ENCODE measurements at places on chromosomes 3 and 15.

DNA sequence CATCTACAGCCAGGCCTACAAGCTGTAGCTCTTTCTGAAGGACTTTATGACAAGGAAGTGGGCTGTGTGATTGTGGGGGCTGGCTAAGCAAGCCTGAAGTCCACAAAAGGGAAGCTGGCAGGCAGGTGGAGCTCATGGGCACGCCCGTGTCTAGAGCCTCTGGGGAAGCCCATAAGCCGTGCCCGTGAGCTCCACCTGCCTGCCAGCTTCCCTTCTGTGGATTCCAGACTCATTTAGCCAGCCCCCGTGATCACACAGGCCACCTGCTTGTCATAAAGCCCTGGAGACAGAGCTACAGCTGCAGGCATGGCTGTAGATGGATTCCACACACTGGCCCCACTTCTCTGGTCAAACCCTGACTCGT lies 15.2 kb downstream of the EFCC1 start:
- peak; percentile 91 for DNase-seq

DNA sequence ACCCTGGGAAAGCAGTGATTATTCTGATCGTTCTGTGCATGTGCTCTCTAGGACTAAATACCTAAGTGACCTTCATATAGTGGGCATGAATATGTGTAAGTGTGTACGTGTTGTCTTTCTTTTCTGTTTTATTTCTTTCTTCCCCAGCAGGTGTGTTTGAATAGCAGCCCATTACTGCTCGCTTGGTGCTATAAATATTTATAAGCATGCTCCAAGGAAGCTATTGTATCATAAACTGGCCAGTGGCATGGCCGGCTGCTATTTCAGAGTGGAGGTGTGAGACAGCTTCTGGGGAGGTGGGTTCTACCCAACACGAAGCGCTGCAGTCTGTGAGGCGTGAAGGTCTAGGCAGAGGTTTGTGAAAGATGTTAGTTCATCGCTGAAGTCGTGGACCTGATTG lies 641.8 kb downstream of the NTRK3 start:
- no peak for DNase-seq

- DNase-seq: no peak
These were observed 41.0 kb upstream of the SLC41A3 start for GRCh38 chr3:126124896-126125295.

- no peak for DNase-seq
These were observed 131.2 kb downstream of the CTNNB1 start for GRCh38 chr3:41330465-41330864.

- DNase-seq: no peak
These were observed 20.5 kb upstream of the CCDC54 start for GRCh38 chr3:107356706-107357105.

DNA sequence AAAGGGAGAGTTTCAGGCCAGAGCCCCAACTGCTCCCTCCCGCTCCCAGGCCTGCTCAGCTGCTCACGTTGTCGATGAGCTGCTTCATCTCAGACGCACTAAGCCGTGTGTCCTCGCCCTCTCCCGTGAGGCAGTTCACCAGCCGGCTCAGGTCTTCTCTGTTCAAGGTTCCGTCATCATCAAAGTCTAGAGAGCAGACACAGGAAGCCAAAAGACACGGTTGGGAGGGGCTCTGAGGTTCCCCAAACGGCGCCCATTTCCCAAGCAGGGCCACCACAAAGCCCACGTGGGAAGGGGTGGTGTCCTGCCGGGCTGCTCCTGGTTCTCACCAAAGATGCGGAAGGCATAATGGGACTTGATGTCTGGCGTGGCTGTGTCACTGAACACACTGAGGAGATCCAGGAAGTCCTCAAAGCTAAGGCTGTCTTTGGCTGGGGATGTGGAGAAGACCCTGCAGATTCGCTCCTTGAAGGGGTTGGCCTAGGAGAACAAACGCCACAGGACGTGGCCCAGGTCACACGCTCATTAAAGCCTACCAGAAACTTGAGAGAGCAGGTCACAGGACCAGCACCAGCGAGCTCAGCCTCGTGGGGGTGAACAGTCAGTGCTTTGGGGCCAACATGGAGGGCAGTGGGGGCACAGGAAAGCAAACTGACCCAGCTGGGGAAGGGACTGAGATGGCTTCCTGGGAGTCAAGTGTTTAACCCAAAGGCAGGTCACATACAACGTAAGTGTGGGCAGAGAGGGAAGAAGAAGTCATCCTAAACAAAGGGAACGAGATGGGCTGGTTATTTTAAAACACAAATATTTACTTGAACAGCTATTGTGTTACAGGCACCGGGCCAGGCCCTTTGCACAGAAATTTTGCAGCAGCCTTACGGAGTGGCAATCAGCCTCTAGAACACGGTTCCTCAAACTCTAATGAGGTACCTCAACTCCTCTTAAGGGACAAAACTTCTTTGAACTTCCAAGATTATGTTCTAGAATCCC lies 2.4 kb downstream of the CIB1 start:
- DNase-seq: no peak

DNA sequence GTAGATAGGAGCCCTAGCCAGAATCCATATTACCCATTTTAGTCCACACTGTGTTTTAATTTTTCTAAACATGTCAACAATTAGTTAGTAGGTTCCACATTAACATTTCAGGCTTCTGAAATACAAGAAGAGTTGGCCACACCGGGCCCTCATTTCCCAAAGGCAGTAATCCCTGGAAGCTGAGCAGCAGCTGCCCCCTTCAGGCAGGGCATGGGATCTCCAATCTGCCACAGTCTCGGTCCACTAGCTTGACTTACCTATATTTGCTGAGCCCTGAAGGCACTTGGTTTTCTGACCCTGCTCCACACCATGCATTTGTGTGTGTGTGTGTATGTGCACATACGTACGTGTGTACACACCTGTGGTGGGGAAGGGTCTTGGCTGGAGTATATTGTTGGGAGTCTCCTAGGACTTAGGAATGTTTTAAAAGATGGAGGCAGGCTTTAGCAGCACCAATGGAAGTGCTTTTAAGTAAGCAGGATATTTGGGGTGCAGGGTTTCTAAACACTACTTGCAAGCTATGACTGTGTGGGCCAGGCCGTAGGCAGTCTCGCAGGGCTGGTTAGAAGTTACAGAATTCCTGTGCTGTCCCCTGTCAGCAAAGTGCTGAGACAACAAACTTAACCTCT lies 71.2 kb upstream of the SOX14 start:
- peak; percentile 23 for DNase-seq

DNA sequence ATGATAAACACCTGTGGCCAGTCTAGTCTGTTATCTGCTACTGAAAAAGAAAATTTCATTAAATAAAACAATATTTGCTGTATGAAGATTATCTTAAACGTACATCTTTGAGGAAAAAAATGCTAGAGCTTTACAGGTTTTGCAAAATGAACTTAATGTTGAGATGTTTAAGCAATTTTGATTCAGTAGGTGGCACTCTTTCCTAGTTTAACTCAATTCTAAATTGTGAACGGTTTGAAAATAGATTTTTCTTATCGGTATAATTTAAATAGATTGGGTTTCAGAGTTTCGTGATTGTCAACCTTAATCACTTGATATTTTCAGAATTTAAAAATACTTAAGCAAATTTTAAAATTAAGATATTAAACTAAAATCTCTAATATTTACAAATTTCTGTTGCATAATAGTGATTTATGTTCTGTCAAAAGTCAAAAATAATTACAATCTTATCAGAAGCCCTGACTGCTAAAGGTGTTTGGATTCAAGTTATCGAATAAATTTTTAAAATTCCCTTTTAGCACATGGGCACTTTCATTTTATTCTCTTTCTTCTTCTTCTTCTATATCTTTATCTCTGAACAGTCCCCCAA lies 7.0 kb upstream of the RNF111 start:
- peak; percentile 56 for DNase-seq

- DNase-seq: peak; percentile 92
These were observed 60.4 kb downstream of the SMAD3 start for GRCh38 chr15:67125589-67126502.

DNA sequence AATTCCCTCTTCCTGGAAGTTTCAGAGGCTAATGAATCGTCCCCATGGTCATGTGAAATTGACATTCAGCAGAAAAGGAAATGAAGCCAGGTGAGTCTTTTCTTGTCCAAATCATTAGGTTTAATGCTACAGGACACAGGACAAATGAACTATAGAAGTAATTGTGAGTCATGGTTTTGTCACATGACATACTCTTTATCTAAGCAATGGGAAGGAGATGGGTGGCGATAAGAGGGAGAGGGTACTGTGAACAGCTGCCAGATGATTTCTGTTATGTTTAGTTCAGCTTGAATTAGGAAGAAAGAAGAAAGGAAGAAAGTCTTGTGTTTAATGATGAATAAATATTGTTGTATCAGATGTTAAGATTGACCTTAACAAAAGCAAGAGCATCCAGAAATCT lies 515.4 kb upstream of the ZNF717 start:
- DNase-seq: no peak

- no peak for DNase-seq
These were observed 19.5 kb upstream of the P4HTM start for GRCh38 chr3:48970586-48970985.

- DNase-seq: no peak
These were observed 207.5 kb downstream of the PDCD6IP start for GRCh38 chr3:34005886-34006285.

- DNase-seq: no peak
These were observed 103.3 kb downstream of the STT3B start for GRCh38 chr3:31636049-31636448.

DNA sequence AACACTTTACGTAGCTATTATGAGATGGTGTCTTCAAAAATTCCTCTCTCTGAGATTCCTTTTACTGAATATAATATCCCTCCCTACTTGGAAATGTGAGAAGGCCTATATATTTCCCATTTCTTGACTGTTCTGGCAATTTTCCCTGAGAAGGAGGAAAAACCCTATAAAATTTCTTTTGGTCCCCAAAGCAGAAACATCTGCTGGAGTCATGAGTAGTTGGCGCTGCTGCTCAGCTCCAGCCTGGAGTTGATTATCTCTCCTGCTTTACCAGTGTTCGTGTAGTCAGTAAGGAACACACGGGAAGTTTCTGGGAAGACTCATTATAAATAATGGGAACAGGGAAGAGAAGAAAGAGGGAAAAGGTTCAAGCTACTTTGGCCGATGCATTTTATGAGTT lies 680.1 kb downstream of the EPHA3 start:
- no peak for DNase-seq

DNA sequence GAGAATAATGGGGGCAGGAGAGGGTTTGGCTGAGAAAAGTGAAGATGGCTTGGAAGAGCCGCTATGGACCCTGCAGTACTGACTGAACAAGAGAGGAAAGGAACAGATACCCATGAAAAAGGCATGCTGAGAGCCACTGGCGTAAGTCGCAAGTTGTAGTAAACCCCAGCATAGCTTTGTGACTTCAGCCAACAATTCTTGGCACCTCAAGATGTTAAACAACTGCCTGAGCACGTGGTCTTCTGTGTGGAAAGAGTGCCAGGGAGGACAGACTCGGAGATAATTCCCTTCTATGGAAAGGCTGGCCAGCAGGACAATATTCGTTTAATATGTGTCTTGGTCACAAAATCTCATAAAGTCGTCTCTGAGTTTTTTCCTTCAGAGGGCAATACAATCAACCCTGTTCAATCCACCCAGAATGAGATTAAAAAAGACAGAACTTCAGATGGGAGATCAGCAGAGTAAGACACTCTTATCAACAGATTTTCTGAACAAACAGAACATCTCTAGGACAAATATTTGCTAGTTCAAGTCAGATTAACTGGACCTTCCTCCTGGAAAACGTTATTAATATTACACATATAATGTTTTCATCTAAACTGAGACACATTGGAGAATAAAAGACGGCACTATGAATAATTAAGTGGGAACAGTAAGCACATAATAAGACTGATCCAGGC lies 49.2 kb downstream of the NEK10 start:
- DNase-seq: no peak

- no peak for DNase-seq
These were observed 5.0 kb downstream of the TMEM207 start for GRCh38 chr3:190444576-190445145.

DNA sequence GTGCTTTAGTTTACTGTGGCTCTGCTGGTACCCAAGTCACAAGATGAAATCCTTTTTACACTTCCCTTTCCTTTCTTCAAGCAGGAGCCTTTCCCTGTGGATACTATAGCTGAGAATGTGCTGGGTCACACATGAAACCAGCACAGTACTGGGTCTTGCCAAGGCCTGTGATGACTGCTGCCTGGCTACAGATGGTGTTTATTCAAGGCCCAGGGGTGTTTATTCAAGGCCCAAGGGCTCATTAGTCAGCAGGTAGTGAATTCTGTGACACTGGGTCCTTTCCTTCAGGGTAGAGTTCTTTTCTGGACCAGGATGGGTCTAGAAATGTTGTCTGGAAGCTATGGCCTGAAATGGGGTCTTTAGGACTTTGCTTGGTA lies 99.4 kb downstream of the SH3GL3 start:
- no peak for DNase-seq

DNA sequence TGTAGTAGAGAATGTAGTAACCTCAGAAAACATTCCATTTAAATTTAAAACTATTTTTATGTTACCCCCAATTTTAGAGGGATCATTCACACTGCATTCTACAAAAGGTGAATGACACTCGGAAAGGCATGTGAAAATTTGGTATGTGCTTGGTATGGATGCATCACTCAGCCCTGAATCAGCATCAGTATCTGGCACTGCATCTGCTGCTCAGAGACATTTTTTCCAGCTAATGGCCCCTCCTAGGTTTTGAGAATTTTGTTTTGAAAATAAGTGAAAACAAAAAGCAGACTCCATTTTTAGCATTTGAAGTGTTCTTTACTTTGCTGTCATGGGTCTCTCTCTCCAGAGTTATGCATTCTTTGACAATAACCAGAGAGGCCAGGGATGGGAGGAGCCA lies 15.6 kb upstream of the WWTR1 start:
- DNase-seq: no peak

DNA sequence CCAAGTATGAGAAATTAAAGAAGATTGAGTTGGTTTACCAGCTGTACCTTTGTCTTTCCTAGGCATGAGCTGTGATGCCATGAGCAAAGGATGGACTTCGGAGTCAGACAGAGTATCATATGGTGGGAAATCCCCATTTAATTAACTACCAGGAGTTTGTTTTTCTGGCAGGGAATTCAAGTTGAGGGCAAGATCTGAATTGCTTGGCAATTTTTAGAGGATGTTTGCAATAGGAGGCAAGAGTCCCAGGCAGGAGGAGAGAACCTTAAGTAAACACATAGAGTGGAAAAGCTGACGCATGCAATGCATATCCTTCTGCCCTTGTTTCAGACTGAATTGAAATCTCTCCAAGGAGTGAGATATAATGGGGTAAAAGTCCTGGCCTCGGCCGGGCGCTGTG lies 569.7 kb upstream of the MDFIC2 start:
- DNase-seq: no peak

- no peak for DNase-seq
These were observed 65.2 kb downstream of the FNDC3B start for GRCh38 chr3:172104471-172105072.

DNA sequence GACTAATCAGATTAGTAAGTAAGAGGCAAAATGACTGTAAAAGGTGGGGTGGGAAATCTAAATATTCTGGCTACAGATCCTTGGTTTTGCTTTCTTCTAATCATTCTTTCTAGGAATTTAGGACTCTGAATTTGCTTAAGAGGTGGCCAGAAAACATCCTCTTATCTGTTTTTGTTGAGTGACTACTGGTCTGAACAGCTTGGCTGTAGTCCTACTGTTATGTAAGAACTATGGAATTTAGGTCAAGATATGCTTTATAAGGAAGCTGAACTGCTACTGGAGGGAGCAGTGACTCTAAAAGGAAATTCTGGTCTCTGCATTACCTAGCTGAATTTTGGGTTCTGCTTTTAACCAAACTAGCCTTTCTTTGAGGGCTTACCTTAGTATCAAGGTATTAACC lies 33.5 kb upstream of the CSPG5 start:
- DNase-seq: no peak

- DNase-seq: no peak
These were observed 46.3 kb downstream of the FOXP1 start for GRCh38 chr3:71537211-71537611.

Data from NCI-H2171 treated with DMSO at 0.1 percent for 48 hours (cell line).